ENCODE measurements at places on chromosomes 6 and 20.

DNA sequence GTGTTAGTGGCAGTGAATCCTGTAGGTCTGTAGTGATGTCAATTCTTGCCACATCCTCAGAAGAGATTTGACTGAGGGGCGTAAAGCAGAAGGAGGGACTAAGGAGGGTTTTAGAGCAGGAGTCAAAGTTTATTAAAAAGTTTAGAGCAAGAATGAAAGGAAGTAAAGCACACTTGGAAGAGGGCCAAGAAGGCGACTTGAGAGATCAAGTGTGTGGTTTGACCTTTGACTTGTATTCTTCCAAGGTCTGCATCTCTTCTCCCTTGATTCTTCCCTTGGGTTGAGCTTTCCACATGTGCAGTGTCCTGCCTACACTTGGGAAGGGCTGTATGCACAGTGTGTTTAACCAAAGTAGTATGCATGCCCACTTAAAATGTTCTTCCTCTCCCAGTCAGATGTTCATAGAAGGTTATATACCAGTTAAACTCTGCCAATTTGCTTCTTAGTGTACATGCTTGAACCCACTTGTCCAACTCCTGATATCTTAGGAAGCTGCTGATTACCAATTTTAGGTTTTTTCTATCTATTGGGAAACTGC is 627.6 kb downstream of the MMUT start:
- no peak for DNase-seq

GRCh38 chr6:93252930-93253329 is 166.4 kb downstream of the EPHA7 start:
- no peak for DNase-seq

DNA sequence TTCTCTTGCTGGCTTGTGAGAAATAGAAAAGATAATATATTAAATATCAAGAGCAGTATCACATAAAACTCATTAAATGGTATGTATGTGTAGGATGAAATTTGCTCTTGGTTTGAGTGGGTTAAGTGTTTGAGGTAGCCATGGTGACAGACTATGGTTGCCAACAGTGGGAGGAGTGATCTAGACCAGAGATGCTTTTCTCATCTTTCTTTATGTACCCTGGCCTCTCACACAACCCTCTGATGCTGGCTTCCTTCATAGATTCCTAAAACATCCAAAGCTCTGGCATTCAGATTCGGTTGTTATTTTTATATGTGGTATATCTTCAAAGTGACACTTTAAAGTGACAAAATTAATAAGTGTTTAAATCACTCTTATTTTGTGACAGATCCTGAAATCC is 9.0 kb upstream of the MLIP start:
- no peak for DNase-seq

DNA sequence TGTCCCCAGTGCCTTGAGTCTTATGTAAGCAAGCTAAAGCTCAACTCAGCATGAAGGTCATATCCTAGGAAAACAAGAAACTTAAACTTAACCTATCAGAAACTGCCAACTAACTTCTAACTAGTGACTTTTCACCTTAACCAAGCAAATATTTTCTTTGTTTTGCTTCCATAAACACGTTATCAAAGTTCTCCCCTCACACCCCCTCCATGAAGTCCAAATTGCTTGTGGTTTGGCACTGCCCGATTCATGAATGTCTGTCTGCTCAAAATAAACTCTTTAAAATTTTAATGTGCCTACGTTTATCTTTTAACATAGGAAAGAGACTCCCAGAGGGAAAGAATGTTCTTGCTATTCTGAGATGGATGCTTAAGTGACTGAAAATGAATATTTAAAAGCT is 34.9 kb downstream of the GSTA2 start:
- no peak for DNase-seq

DNA sequence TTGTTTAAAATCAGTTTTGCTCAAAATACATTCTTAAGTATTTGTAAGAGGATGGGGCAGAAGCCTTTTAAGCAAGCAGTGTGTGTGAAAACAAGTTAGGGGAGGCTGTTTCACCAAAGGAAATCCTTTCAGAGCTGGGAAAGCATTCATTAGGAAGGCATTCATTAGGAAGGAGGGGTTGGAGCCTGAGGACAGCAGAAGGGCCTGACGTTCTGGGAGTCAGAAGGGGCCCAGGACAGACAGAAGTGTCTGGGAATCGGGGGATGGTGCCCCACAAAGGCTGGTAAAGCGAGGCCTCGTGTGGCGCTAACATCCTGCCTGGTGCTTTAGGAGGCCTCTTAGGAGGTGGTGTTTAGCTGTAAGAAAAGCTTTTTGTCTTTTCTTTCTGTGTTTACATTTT is 80.6 kb upstream of the NXT1 start:
- DNase-seq, result no peak

GRCh38 chr20:20024942-20025341 is 7.8 kb downstream of the NAA20 start:
- DNase-seq, result no peak

Measured in activated naive CD8-positive, alpha-beta T cell treated with anti-CD3 and anti-CD28 coated beads, Interleukin-2, amount 50 U/mL, for 16 hours (primary cell).